ENCODE measurements at places on chromosomes 5 and 9.
A peak's percentile ranks its signal among the peaks of the same experiment; 100 is the strongest.

- DNase-seq = no peak
These were observed 90.5 kb upstream of the TNC start for GRCh38 chr9:115208501-115208900.

GRCh38 chr5:56026863-56027300, 32.1 kb upstream of the IL6ST start:
- DNase-seq = no peak

GRCh38 chr9:72149231-72149975, at the start of gene GDA:
Gene GDA, plus strand, starts transcription at chr9:72149440. Its CDS starts 120 bp downstream, at chr9:72149560.
- no peak for DNase-seq

GRCh38 chr5:34914671-34915138, 599 bp downstream of the RAD1 start:
- no peak for DNase-seq

DNA sequence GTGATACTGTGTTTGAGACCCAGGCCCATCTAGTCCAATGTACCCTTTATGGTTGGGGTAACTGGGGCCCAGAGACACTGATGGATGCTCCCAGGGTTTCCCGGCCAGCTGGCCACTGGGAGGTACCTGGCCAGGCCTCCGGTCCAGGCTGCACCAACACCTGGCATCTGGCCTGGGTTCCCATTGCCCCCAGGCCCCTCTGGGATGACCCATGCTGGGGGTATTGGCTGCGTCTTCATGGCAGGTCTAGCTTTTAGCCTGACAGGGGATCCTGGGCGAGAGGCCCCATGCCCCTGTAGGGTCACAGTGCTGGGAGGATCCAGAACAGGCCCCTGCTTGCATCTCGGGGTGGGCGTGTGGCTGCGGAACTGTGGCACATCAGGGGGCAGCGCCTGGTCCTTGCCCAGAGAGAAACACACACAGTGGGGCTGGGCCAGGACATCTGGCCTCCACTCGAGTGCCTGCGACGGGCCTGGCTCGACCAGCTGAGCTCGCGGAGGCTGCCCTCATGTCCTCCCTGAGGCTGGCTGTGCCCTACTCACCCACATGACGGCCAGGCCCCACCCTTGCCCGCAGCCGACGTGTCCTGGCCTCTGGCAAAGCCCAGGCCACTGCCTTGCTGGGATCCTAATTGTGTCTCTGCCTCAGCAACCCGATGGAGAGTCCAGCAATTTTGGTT, 21.5 kb upstream of the COL5A1 start:
- no peak for DNase-seq

- no peak for DNase-seq
These were observed 30.5 kb downstream of the COL27A1 start for GRCh38 chr9:114185570-114186490.

GRCh38 chr9:22054529-22054928, 45.4 kb upstream of the CDKN2B start:
- DNase-seq = no peak

GRCh38 chr9:136103651-136104487, 8.8 kb upstream of the NACC2 start:
- no peak for DNase-seq

GRCh38 chr9:3441197-3441816, 84.5 kb downstream of the RFX3 start:
- no peak for DNase-seq

DNA sequence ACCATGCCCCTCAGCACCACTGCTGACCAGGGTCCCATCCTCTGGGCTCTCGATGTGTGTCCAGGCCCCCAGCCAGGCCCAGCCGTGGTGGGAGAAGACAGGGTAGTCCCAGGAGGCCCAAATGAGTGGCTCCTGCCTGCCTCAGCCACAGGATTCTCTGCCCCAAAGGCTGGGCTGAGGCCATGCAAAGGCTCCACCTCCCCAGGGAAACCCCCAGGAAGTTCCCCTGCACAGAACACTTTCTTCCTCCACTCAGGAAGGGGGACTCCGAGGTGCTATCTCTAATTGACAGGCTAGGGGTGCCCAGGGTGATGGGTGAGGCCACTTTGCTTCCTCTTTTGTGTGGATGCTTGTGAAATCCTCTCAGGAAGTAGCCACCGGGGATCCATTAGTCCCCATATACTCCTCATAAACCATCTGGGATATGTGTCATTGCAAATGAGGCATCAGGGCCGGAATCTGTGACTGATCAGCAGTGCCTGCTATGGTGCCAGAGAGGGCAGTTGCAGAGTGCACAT, 23.1 kb upstream of the TDRD7 start:
- no peak for DNase-seq

DNA sequence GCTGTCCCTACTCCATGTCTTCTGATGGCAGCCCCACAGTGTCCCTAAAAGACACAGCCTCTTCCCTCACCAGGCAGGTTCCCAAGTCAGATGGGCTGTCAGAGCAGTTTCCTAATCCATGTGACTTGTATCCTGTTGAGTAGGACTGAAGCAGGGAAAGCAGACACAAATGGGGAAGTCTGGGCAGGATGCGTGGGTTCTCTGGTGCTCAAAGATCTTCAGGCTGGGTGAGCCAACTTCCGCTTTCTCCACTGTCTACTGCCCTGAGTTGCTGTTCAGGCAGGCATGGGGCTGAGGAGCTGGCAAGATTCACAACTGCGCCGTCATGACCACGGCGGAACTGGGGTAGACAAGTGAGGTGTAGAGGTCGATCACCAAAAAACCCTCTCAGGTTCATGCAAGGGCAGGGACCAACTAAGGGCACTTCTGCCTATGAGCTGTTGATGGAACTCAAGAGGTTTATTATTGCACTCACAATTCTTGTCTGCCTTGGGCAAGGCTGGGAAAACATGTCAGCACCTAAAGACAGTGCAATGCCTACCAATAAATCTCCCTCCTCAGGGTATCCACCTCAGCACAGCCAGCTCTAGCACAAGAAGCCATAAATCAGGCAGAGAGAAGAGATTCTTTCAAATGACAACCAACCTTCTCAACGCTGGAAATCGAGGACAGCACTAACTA, 83.4 kb downstream of the RAPGEF1 start:
- DNase-seq = peak; percentile 29

DNA sequence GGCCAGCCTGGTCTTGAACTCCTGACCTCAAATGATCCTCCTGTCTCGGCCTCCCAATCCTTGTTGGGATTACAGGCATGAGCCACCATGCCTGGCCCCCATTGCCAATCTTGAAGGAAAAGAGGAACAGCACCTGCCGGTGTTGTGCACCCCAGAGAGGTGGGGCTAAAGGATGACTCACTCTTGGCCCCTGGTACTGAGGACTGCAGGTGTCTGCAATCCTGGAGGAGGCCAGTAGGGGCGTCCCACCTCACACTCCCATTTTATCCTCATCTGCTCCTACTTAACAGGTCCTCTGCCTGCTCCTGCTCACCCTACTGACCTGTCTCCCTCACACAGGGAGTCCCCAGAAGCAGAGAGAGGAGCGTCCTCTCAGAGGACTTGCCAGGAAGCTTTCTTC, 390.4 kb downstream of the ARHGEF28 start:
- DNase-seq = no peak

- DNase-seq = no peak
These were observed 291.0 kb downstream of the FBXL17 start for GRCh38 chr5:108090946-108091345.

GRCh38 chr5:154058055-154059038, 19.6 kb downstream of the MFAP3 start:
- DNase-seq = no peak

GRCh38 chr9:114525513-114525912, 20.2 kb upstream of the WHRN start:
- DNase-seq = no peak

DNA sequence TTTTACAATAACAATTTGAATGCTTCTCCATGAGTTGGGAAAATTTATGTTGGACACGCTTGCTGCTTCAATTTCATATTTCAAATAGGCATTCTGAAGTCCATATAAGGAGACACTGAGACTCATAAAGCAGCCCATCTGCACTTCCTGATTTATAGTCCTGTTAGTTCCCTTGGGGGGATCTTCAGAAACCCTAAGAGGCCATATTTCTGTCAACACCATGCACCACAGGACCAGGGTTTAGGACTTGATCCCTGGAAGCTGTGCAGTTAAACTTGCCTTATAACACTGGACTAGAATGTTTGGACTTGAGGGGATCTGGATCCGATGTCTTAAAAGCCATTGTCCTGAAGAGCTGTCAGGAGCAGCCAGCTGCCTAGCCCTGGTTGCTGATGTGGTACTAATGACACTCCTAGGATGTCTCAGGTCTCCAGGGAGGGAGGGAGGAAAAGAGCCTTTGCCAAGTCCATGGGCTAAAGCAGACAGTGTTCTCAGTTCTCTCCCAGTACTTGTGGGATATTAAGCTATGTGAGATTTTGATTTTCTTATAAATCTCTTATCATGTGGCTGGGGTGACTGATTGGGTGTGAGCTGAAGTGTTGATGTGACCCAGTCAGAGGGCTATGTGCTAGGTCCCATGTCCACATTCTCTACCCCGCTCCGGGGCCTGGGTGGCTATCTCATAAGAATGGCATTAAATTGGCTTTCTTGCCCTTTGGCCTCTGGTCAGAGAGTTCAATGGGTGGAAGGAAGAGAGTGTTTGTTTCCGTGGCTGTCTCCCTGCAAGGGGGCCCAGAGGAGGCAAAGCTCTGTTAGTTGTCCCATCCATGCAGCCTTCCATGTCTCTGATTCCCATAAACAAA, 399.8 kb downstream of the OSTF1 start:
- DNase-seq = no peak

DNA sequence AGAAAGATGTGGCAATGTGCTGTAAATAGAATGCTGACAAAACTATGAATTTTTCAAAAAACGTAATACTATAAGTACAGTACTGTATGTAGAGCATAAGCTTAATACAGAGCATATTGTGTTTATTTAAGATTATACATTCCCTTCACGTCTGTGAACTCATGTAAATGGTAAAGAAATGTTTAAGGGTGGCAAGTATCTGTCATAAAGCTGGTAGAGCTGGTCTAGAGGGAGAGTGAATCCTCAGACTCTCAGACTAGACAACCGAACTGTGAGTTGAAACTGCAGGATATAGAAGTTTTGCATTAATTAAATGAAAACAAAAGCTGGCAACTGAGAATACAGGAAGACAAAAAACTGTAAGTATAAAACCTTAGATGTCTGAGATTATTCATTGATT, 87.3 kb upstream of the ANXA1 start:
- no peak for DNase-seq

- DNase-seq = no peak
These were observed 1.5 kb upstream of the SLC34A3 start for GRCh38 chr9:137228968-137229896.

- DNase-seq = no peak
These were observed 1568.9 kb upstream of the ACO1 start for GRCh38 chr9:30815585-30815984.

DNA sequence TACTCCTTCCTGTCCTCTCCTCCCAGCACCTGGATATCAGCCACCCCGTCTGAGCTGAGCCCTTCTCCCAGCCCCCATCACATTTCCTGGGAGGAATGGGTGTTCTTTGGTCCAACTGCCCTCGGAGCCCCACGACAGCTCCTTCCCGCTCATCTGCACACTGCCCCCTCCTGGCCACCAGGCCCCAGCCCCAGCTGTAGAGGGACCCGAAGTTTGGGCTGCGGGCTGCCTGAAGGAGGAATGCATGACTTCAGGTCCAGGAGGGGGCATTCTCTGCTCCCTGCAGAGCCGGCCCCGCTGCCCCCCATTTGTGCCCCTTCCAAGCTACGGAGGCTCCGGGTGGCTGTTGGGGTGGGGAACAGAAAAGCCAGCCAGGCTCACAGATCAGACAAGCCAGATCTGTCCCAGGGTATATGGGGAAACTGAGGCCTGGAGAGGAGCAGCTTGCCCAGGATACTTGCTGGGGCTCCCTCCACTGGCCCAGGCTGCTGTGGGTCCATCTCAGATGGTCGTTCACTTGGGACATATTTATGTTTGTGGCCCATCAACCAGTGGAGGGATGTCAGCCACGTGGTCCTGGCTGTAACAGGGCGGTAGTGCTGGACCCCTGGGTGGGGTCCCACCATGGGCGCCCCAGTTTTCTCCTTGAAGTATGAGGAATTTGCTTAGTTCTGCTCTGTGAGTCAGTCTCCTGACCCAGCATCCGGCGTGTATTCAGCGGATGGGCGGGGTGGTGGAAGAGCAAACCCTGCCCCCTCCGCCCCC, 33.1 kb downstream of the DAB2IP start:
- no peak for DNase-seq

- no peak for DNase-seq
These were observed 263.9 kb downstream of the CHSY3 start for GRCh38 chr5:130168211-130168610.

DNA sequence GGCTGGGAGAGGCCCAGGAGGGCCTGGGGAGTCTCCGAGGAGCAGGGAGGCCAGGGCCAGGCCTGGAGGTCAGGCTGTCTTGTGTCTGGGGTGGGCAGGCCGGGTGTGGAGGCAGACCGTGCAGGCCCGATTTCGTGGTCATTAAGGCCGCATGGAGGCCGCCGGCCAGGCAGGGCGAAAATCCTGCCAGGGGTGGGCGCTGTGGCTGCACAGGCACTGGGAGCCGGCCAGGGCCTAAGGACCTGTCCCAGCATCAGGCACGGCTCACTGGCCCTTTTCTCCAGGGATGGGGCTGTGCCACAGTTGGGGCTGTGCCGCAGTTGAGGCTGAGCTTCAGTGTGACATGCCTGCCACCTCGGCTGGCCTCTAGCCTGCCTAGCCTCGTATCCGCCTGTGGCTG, 35.9 kb downstream of the ASS1 start:
- no peak for DNase-seq

DNA sequence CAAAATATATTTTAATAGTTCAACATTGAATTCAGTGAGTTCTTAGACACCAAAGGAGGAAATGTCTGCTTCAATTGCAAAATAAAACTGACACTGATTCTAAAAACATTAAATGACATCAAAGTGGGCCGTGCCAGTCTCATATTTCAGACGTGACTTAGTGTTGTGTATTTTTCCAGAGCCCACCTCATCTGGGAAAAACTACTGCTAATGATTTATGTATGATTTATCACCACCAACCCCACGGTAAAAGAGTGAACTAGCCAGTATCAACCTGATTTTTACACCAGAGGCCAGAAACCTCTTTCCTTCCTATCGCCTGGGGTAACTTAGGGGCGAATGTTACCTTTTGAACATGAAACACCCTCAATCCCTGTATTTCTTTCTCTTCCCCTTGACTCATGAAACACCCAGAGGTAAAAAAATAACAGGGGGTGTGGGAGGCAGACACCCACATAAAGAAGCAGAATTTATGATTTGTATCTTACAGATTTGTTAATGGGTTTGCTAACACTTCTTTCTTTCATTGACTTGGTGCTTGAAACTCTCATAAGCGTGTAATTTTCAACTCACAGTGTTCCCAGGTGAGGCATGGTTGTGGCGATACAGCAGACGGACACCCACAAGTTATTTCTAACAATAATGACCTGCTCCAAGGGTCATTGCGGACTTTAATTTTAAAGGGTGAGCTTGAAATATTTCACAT, 56.4 kb upstream of the FANCC start:
- no peak for DNase-seq

- DNase-seq = no peak
These were observed 92.4 kb downstream of the GNAQ start for GRCh38 chr9:77939149-77939668.

- DNase-seq = no peak
These were observed 191.8 kb downstream of the CD180 start for GRCh38 chr5:67004730-67005350.

DNA sequence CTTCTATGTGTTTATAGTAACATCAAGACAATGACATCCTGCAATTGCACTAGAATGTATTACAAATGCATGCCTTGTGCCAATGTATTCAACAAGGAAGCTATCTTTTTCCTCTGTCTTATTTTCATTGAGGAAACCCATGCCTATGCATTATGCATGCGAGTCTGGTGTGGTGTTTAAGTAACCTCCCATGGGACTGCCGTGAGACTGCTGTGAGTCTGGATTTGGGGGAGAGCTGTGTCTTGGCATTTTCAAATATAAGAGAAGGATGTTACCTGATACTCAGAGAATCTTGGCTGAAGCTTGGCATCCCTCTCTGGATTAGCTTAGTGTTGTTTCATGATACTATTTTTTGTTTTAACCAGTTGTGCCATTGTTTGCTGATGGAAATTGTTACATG, 98.3 kb downstream of the F2RL2 start:
- no peak for DNase-seq
